NCI-H1092 (cell line): ENCODE measurements at places on chromosomes 2 and 18.

- DNase-seq, result no peak
Observed at GRCh38 chr2:212416086-212416485, 122.5 kb downstream of the ERBB4 start.

- no peak for DNase-seq
Observed at GRCh38 chr2:144370937-144371584, 148.9 kb downstream of the ZEB2 start.

- DNase-seq, result no peak
Observed at GRCh38 chr2:219523031-219523671, 8.9 kb downstream of the ASIC4 start.

GRCh38 chr2:97355887-97356286, 233.8 kb downstream of the ANKRD36B start:
- DNase-seq, result no peak

DNA sequence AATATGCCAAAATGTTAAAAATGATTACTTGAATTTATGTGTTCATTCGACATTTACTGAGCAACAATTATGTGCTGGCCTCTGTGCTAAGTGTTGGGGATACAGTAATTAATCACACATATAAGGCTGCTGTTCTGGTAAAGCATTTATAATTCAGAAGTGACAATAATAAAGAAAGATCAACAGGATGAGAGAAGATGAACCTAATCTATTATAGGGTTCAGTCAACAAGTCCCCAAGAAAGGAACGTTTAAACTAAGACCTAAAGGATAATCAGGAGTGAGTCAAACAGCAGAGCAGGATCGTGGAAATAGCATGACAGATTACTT, 60.1 kb upstream of the COX7A2L start:
- no peak for DNase-seq
